ENCODE measurements at places on chromosomes 1 and 21. TPM values are rescaled to one million over a fixed set of nuclear protein-coding genes. Genes with fewer than 3 reads are reported as not detected.

The SPATA45 gene
- total RNA-seq: not detected

The PHGDH gene
- total RNA-seq: 322 TPM

The FBLIM1 gene
- not detected for total RNA-seq

The FHAD1 gene
- total RNA-seq: 0.16 TPM

The CYP4Z1 gene
- total RNA-seq: not detected

The PDZK1IP1 gene
- total RNA-seq: not detected

The RAB42 gene
- not detected for total RNA-seq

The SLC45A3 gene
- 0.65 TPM for total RNA-seq

The SFPQ gene
- 297 TPM for total RNA-seq

The MPZ gene
- 2.8 TPM for total RNA-seq

The ANXA9 gene
- 0.25 TPM for total RNA-seq

The GJA5 gene
- not detected for total RNA-seq

The TSPEAR gene
- not detected for total RNA-seq

The ERO1B gene
- 1.9 TPM for total RNA-seq

Measured in activated CD8-positive, alpha-beta T cell treated with anti-CD3 and anti-CD28 coated beads for 36 hours (primary cell).